NCI-H774 (cell line): ENCODE measurements at places on chromosomes 12 and 14.

- peak; percentile 77 for DNase-seq
These were observed 192.2 kb upstream of the PELI2 start for GRCh38 chr14:55926007-55926406.

GRCh38 chr14:92570674-92571262 is 57.2 kb downstream of the RIN3 start:
- DNase-seq, result no peak

- no peak for DNase-seq
These were observed 8.6 kb downstream of the RIMBP2 start for GRCh38 chr12:130707571-130707891.

- no peak for DNase-seq
These were observed 37.8 kb upstream of the PLBD1 start for GRCh38 chr12:14605401-14605989.

- DNase-seq, result peak; percentile 46
These were observed 156.8 kb upstream of the TMEM260 start for GRCh38 chr14:56422703-56423213.
